ENCODE measurements at places on chromosomes 2 and 18. TPM values are rescaled to one million over a fixed set of nuclear protein-coding genes. Genes with fewer than 3 reads are reported as not detected.

The PMAIP1 gene
- total RNA-seq: 3.1 TPM

The CERS6 gene
- 32.7 TPM for total RNA-seq

The IL37 gene
- total RNA-seq: not detected

The CFAP210 gene
- total RNA-seq: not detected

The ZSWIM2 gene
- not detected for total RNA-seq

The NLRC4 gene
- not detected for total RNA-seq

The SPC25 gene
- 6.9 TPM for total RNA-seq

The IL1RN gene
- total RNA-seq: not detected

The COL4A4 gene
- under 0.01 TPM for total RNA-seq

The NEMP2 gene
- 8.7 TPM for total RNA-seq

The GKN1 gene
- total RNA-seq: not detected

The LAMA3 gene
- total RNA-seq: 0.34 TPM

The ICOS gene
- total RNA-seq: 2.3 TPM

The TFCP2L1 gene
- total RNA-seq: not detected

The CRYBA2 gene
- total RNA-seq: 0.31 TPM

The SCYGR4 gene
- total RNA-seq: under 0.01 TPM

The REG1B gene
- total RNA-seq: not detected

The FMNL2 gene
- 6.5 TPM for total RNA-seq

The MRO gene
- total RNA-seq: 3.8 TPM

The HOXD13 gene
- not detected for total RNA-seq

The AQP12A gene
- not detected for total RNA-seq

The ALK gene
- 1.3 TPM for total RNA-seq

The DRC1 gene
- 0.73 TPM for total RNA-seq

The CEP192 gene
- 29.8 TPM for total RNA-seq

The ACOXL gene
- not detected for total RNA-seq

The SPEG gene
- total RNA-seq: 0.33 TPM

The PRKAG3 gene
- total RNA-seq: not detected

The NEB gene
- total RNA-seq: 2.3 TPM

The KATNAL2 gene
- total RNA-seq: 3.4 TPM

The UGT1A9 gene
- total RNA-seq: not detected

The CHST10 gene
- 11.0 TPM for total RNA-seq

The UBE2E3 gene
- 34.3 TPM for total RNA-seq

The TMEFF2 gene
- total RNA-seq: not detected

The CYS1 gene
- 0.33 TPM for total RNA-seq

The NPAS2 gene
- 27.8 TPM for total RNA-seq

The FOXI3 gene
- not detected for total RNA-seq

The EVX2 gene
- total RNA-seq: not detected

The LRRC30 gene
- total RNA-seq: not detected

The CD8A gene
- not detected for total RNA-seq

The TET3 gene
- 3.4 TPM for total RNA-seq

The GRB14 gene
- under 0.01 TPM for total RNA-seq

The ABCB11 gene
- total RNA-seq: not detected

The PSMA8 gene
- not detected for total RNA-seq

The KRTCAP3 gene
- 0.46 TPM for total RNA-seq

The POTEJ gene
- total RNA-seq: not detected

The RGPD8 gene
- 10.3 TPM for total RNA-seq

The GPC1 gene
- total RNA-seq: 20.0 TPM

The MOGAT1 gene
- total RNA-seq: not detected

The AGAP1 gene
- 13.7 TPM for total RNA-seq

The POTEC gene
- not detected for total RNA-seq

The EDAR gene
- total RNA-seq: not detected

The DNAJC5G gene
- not detected for total RNA-seq

The PPP1R1C gene
- 0.31 TPM for total RNA-seq

The SATB2 gene
- total RNA-seq: 5.9 TPM

The OTOF gene
- not detected for total RNA-seq

The GAREM2 gene
- total RNA-seq: 1.4 TPM

The TMEM178A gene
- not detected for total RNA-seq
